NCI-H1092 treated with DMSO at 0.1 percent for 48 hours (cell line): ENCODE measurements at places on chromosomes 11 and 22.
A peak's percentile ranks its signal among the peaks of the same experiment; 100 is the strongest.

- peak; percentile 72 for DNase-seq
Measured at GRCh38 chr11:114262681-114263512, 33.3 kb upstream of the NNMT start.

GRCh38 chr11:64058494-64058893 is 22.8 kb downstream of the FLRT1 start:
- DNase-seq: peak; percentile 68

DNA sequence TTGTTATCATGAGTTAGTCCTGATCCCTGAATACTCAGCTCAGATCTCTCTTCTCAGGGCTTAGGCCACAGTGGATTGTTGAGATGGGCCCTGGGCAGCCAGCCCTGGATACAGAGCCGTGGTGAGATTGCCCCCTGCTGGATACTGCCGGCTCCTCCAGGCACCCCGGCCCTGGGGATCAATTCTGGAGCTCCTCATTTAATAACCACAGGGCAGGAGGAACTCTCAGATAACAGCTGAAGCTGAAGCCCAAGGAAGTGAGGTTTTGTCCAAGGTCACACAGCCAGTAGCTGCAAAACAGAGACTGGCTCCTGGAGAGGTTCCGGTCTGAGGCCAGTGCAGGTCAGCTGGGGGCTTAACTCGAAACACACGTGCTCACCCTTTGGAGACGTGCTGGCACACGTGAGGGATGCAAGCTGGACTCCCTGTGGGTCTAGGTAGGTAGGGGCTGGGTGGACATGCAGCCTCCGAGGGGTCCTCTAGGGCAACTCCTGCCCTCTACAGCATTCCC is 16.0 kb downstream of the USH1C start:
- DNase-seq: peak; percentile 82

DNA sequence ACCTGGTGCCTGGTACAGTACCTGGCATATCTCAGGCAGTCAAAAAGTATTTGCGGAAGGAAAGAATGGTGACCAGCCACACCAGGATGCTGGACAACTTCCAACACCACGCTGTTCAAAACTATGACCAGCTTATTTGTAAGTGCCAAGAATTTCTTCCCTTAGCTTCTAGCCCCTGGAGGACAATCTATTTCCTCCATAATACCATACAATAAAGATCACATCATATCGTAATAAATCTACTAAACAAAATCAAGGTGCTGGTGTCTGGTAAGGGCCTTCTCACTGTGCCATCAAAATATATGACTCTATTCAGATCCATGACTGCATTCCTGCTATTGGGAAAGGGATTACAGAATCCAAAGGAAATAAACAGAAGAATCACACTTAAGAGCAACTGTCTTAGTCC is 51.5 kb downstream of the ALG9 start:
- no peak for DNase-seq

DNA sequence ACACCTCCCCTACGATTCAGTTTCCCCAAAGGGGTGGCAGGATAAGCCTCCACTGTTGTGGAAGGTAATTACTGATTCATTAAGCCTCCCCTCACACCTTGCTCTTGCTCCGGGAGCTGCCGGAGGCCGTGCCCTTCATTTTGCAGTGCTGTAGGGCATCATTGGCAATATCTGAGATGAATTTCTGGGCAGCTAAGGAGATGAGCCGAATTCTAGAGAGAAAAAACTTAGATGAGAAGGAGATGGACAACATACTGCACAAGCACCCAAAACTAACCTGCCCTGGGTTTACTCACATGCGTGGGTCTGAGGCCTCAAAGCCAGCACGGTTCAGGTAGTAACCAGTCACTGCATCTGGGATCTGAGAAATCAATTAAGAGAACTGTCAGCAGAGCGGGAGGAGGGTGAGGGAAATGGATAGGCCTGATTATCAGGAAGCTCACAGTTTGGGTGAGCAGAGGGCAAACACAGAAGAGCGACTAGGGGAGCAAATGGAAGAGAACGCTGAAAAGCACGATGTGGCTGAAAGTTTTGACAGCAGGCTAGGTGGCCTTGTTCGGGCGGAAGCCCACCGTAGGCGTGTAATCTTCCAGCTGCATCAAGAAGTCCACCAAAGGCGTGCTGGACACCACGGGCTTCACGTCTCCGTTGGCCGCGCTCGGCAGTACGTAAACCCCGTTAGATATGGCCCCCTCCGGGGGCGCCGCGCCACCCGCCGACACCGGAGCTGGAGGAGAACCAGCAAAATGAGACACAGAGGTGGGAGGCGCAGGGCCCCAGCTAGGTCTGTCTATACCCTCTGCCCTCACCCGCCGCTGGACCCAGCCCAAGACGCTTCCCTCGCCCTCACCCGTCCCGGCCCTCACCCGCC is 689 bp downstream of the TAF10 start:
- DNase-seq: peak; percentile 12

- DNase-seq: no peak
Measured at GRCh38 chr22:47849576-47849975, 1087.1 kb downstream of the TBC1D22A start.

DNA sequence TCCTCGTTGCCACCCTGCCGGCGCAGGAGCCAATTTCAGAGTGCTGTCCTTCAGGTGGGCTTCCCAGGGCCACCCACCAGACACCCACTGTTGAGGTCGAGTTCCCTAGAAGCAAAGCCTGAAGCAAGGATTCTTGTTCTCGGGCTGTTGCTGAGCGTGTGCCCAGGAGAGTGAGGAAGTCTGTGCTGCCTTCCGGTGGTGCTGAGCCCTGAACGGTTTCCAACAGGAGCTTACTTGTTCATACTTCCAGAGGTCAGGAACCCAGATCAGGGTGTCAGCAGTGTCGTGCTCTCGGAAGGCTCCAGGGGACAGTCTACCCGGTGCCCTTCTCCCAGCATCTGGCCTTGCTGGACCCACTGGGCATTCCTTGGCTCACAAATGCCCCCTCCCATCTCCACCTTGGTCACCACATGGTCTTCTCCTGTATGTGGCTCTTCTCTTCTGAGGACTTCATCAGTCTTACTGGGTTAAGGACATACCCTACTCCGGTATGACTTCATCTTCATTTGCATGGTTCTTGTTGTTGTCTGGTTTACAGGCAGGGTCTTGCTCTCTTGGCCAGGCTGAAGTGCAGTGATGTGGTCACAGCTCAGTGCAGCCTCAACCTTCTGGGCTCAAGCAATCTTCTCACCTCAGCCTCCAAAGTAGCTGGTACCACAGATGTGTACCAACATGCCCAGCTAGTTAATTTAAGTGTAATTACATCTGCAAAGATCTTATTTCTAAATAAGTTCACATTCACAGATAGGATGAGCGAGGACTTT is 11.2 kb downstream of the SLC25A1 start:
- DNase-seq: no peak

DNA sequence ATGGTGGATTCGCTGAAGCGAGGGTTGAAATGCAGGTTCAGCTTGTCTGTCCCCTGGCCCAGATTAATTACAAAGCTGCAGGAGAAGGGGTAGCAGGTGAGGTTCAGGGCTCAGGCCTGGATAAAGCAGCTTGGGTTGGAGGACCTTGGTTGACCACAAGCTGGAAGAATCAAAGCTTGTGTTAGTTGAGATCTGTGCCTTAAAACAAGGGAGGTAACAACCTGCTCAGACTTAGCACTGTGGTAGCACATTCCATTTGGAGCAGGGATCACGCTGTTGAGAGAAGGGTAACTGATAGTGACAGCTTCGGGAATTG is 9.3 kb downstream of the LGALS2 start:
- DNase-seq: no peak

DNA sequence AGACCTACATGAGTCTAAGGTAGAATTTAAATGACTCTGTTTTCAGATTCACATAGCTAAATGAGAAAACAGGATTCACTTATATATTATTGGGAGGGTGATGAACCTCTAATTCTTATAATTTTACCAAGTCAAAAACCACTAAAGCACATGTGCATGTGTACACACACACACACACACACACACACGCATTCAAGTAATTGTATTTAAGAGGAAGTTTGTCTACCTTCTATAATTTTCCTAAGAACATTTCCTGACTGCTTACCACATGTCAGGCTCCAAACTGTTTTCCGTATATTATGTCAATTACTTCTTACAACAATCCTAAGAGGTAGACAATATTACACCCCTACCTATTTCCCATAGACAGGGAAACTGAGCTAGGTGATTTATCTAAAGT is 6.7 kb downstream of the RNF141 start:
- DNase-seq: no peak

DNA sequence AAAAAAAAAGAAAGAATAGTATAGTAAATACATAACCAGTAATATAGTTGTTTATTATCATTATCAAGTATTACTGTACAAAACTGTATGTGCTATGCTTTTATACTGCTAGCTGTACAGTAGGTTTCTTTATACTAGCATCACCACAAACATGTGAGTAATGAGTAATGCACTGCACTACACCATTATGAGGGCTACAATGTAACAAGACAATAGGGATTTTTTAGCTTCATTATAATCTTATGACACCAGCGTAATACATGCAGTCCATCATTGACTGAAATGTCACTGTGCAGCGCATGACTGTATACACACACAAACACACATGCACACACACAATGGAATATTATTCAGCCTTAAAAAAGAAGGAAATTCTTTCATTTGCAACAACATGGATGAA is 111.5 kb upstream of the ZBED5 start:
- DNase-seq: no peak

- no peak for DNase-seq
Measured at GRCh38 chr11:110497231-110497978, 67.7 kb downstream of the FDX1 start.

GRCh38 chr22:45318558-45319323 is 9.0 kb downstream of the FAM118A start:
- no peak for DNase-seq

- DNase-seq: no peak
Measured at GRCh38 chr11:61331651-61332050, 1.3 kb downstream of the DDB1 start.

GRCh38 chr11:45385844-45386243 is 99.7 kb upstream of the SYT13 start:
- DNase-seq: no peak

- no peak for DNase-seq
Measured at GRCh38 chr22:22746963-22747933, 102.8 kb downstream of the GGTLC2 start.

- no peak for DNase-seq
Measured at GRCh38 chr11:74409633-74410032, 11.4 kb upstream of the PGM2L1 start.

- DNase-seq: no peak
Measured at GRCh38 chr11:43830928-43831440, 49.6 kb upstream of the ALKBH3 start.

- DNase-seq: no peak
Measured at GRCh38 chr11:115092516-115092915, 411.7 kb downstream of the CADM1 start.

- peak; percentile 43 for DNase-seq
Measured at GRCh38 chr22:35918456-35918855, 110.2 kb downstream of the RBFOX2 start.

DNA sequence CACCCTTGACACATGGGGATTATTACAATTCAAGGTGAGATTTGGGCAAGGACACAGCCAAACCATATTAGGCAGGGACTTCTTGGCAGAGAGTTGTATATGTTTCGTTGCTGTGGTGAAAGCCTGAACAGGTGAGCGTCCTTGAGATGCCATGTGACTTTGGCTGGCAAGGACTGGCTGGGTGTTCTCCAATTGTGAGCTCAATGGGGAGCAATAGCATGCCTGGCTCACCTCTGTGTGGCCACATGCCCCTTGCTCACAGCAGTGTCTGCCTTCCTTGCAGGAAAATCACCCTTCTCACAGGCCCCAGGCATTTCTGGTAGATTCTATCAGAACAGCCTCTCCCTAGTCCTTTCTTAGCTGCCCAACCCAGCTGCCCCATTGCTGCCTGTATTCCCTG is 105.5 kb downstream of the PARVA start:
- DNase-seq: no peak

GRCh38 chr22:47041271-47042115 is 279.0 kb downstream of the TBC1D22A start:
- no peak for DNase-seq

DNA sequence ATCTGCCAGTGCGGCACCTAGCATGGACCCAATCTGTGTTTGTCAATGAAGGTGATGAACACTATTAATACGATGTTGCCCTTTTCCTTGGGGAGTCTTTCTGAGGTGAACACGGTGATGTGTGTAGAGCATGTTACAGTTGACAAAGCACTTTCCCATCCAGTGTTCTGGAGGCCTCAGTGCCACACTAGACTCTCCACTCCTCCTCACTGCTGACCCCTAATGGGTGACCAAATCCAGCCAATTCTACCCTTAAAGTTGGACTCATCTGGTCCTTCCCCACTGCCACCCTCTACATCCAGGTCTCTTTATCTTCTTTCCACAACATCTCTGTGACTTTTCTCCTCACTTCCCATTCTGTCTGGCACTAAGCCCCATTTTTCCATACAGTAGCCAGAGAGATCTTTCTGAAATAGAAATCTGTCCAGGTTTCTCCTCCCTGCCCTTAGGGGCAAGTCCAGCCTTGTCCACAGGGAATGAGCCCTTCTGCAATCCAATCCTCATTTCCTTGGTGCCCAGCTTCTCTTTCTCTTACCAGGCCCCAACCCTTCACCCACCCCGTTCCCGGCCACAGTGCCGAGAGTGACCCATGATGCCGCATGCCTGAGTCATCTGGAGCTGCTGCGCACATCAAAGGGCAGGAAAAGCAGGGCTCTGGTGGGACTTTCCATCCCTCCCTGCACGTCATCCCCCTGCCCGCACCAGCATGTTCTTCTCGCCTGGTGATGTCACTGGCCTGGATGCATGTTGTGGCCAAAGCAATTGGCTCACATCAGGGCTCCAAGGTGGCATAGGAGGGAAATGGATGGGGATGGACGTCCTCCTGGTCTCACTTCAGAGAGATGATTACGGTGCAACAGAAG is 64.2 kb downstream of the RASSF10 start:
- DNase-seq: no peak

DNA sequence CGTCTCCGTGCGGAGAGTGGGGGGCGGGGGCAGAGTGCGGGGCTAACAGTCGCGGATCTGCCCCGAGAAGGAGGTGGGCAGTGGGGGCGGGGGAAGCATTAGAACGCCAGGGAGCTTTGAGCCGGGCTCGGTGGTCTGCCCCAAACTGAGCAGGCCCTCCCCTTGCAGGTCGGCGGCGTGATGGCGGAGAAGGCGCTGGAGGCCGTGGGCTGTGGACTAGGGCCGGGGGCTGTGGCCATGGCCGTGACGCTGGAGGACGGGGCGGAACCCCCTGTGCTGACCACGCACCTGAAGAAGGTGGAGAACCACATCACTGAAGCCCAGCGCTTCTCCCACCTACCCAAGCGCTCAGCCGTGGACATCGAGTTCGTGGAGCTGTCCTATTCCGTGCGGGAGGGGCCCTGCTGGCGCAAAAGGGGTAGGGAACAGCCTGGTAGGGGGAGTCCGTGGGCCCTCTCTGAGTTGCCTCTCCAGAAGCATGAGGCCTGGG is 979 bp downstream of the ABCG4 start:
- no peak for DNase-seq
